Esophagus muscularis mucosa (tissue), 4 donors: ENCODE measurements at places on chromosomes 11 and 22. TPM values are rescaled to one million over a fixed set of nuclear protein-coding genes. Genes with fewer than 3 reads are reported as not detected.

Gene RCOR2
- not detected for total RNA-seq

Gene FOLR2
- total RNA-seq: 34.5 TPM

Gene POU2F3
- total RNA-seq: not detected

Gene MS4A12
- 1.8 TPM for total RNA-seq
